SK-N-SH (cell line): ENCODE measurements at places on chromosomes 1 and 21.

DNA sequence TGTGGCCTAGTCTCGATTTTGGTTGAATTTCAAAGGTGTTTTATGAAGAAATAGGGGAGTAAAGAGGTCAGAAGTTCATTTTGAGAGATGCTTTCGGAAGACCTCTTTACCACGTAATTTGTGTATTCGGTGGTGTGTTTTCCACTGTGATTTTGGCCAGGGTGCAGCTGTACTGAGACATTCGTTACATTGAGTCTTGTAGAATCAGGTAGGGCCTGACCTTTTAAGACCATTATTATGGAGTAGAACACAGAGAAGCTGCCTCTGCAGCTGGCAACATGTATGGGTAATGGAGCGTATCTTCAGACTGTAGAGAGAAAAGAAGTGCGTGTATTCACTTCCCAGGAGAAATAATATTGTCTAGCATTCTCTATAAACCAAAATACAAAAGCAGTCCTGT lies 326.5 kb downstream of the PDE4B start:
- no peak for DNase-seq

DNA sequence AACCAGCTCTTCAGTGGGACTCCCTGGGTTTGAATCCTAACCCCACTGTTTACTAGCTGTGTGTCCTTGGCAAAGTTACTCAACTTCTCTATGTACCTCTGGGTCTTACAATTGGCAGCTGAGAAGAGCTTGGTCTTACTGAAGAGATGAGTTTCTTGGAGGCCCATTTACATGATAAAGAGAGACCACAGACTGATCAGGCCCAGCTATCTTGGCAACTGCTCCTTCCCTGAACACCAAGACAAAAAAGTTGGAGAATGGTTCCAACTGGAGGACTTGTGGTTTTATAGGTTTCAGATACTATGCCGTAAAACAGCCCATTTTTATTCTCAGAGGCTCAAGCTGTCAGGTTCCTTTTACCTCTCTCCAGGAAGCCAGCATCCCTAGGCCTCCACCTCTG lies 24.8 kb upstream of the CNIH3 start:
- DNase-seq = no peak

DNA sequence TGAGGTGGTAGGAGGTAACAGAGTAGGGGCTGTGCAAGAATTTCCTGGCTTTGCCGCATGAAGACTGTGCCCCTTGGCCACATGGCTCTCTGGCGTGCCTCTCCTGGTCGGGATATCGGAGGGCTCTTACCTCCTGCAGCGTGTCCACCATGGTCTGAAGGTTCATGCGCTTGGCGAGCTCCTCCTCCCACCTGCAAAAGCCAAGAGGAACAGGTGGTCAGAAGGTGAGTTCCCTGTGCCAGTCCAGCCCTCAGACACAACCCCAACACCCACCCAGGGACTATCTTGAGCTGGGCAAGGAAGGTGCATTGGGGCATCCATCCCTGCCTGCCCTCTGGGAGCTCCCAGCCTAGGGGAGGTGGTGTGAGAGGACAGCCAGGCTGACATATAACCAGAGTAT lies 18.6 kb upstream of the ALDH4A1 start:
- no peak for DNase-seq

GRCh38 chr1:55089683-55090082 lies 50.3 kb downstream of the PCSK9 start:
- DNase-seq = no peak

DNA sequence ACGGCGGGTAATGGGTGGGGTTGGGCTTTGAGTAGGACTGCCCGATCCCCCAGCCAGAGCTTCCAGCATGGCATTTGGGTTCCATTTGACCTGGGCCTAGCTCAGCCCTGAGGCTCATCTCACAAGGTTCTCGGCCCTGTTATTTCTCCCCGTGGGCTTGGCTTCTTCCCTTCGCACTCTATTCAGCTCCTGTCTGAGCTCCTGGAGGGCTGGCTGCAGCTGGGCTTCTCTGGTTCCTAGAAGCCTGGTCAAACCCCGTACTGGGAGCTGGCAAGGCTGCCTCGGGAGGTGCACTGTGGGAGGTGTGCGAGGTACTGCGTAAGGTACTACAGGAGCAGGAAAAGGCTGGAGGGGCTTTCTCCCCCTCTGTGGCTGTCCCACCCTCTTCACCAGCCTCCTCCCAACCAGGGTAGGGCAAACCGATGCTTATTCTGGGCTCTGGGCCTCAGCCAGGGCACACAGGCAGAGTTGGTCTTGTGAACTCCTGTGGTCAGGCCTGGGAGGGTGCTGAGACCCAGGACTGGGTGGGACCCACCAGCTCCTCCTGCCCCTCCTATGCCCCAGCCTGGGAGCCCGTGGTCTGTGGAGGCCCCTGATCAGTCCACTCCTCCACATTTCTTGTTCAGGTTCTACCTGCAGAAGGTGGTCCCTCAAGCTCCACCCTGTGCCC lies 814 bp downstream of the A3GALT2 start:
- no peak for DNase-seq

DNA sequence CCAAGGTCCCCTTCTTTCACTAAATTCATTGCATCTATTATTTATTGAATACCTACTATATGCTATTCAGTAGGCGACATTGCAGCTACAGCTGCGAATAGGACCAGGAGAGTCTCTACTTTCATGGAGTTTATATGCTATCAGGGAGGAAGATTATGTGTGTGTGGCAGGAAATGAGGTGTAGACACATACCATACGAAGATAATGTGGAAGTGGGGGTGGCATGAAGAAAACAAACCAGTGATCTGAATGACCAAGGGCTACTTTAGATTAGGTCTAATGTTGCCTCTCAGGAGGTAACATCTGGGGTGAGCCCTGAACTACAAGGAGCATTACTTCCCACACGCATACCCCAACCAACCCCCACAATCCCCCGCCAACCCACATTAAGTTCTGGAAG lies 1.0 kb upstream of the PPIH start:
- peak; percentile 10 for DNase-seq
